IPS DF 6.9 (cell line): ENCODE measurements at places on chromosomes 3 and 15.

DNA sequence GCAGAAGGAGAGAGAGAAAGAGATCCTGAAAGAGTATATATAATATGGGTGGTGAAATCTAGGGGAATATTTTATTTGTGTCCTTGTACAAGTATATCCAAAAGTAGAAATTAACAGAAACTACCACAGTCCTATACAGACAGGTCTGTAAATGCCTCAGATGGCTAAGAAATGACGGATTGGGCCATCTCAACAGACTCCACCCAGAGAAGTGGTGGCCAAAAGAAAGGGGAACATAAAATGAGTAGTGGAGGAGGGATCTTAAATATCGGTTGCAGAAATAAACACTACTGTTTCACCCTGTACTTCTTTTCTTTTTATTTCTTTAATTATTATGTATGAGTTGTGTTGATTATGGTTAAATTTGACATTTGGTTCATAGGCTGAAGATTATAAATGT lies 47.7 kb downstream of the CCR3 start:
- no peak overlapping the region for H3K4me3 ChIP-seq
- H3K4me1 ChIP-seq: no peaks in the 10 kb centered on the region
- no peak overlapping the region for H3K27ac ChIP-seq

DNA sequence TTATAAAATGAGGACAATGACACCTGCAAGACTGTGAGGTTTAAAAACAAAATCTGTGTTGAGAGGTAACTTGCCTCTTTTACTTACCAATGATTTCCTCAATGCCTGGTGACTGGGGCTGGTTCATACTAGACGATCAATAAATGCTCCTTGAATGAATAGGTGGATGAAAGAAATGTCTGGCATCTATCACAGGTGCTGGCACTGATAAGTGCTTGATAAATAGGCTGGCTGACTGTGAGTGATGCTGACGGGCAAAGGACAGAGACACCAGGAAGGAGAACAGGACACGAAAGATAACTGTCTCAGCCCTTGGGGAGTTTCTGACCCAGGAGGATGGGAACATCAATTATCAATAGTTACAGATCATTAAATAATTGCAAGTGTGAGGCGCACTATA lies 31.9 kb downstream of the RBP2 start:
- no peaks in the 10 kb centered on the region for H3K4me1 ChIP-seq
- no peak overlapping the region for H3K4me3 ChIP-seq
- no peaks in the 10 kb centered on the region for H3K36me3 ChIP-seq
- no peak overlapping the region for H3K27ac ChIP-seq
- no peak for DNase-seq
- no peaks in the 10 kb centered on the region for H3K27me3 ChIP-seq

DNA sequence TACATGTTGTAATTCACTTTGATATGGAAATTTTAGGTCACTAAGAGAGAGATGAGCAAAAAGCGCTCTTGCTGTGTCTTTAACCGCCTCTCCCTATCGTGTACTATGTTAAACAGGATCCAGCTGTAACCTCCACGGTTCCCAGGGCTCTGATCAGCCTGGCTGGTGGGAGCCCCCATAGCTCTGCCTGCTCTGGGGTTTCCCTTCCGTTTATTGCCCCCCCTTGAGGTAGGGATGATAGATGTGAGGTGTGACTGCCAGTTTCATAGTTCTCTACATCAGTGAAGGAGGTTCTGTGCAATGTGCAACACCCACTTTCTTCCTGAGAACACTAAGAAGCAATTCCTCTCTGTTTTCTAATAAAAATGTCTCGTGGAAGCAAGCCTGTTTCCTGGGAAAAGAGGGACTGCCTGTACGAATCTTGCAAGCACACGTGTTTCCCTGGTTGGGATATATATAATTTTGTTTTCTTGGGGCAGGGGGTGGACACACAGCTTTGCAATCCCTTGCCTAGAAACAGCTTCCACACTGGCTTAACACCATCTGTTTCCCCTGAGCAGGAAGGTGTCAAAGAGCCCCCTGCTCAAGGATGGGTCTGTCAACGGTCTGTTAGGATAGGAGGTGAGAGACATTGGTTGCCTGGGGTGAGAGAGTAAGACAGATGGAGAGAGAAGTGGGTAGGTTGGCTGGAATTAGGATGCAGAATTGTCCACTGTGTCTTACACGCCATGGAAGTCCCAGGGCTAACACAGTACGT lies 23.8 kb downstream of the CORO2B start:
- no peaks in the 10 kb centered on the region for H3K36me3 ChIP-seq
- no peak overlapping the region for H3K4me3 ChIP-seq
- peaks cover 10% of the 10 kb centered on the region for H3K4me1 ChIP-seq

DNA sequence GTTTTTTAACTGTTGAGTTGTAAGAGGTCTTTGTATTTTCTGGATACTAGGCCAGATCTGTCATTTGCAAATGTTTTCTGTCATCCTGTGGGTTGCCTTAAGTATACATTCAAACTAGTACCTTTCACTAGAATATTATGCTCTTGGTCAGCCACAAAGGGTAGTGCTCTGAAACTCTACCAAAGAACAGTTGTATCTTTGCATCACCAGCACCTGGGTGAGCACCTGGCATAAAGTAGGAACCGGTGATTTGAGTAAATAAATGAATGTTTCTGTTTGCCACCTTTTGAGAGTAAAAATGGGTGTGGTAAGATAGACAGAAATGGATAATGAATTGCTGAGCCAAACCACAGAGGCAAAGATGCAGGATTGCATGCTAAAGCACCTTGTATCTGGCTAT lies 98.7 kb downstream of the SLCO3A1 start:
- no peak overlapping the region for H3K4me3 ChIP-seq
- no peaks in the 10 kb centered on the region for H3K27me3 ChIP-seq
- peaks cover 13% of the 10 kb centered on the region; the same call in 1 of the 2 replicates for H3K4me1 ChIP-seq

DNA sequence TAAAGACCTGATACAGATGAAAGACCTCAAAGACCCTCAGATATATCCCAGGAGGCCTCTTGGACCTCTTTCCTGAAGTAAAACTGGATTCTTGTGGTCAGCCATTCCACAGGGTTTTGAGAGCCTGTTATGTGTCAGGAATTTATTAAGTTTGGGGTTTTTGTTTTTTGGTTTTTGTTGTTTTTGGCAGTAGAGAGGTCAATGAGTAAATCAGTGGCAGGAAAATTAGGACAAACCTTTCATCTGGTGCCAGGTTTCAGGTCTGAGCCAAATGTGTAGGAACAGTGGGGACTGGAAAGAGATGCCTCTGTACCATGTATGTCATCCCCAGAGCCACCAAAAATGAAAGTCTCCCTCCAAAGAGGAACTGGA lies 520.4 kb upstream of the MDFIC2 start:
- no peaks in the 10 kb centered on the region for H3K36me3 ChIP-seq
- no peak overlapping the region for H3K27ac ChIP-seq
- no peaks in the 10 kb centered on the region for H3K27me3 ChIP-seq

DNA sequence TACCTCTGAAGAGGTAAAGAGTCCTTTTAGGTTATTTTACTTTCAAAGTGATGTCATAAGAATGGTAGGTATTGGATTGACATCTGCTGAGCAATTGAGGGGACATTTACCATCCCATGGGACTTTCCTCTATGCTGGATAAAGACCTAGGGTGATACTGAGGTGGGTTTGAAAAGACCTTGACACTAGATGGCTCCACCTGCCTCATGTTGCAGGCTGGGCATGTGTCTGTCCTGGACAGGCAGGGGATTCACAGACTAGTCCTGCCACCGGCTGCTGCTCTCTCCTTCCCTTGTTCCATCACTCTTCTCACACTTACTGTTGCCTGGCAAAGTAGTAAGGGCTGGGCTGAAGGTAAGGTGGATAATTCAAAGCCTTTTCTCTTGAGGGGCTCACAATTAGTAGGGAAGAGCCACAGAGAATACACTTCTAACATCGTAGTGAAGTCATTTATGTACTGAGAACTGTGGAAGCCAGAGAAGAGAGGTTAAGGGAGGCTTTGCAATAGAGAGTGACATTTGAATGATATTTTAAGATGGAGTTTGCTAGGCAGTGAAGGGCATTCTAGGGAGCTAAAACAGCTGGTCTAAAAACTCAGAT lies 27.7 kb downstream of the TRAK1 start:
- no peak overlapping the region for H3K4me3 ChIP-seq
- H3K36me3 ChIP-seq: no peaks in the 10 kb centered on the region
- no peak overlapping the region for H3K27ac ChIP-seq

- DNase-seq: peak; percentile 64
- H3K27ac ChIP-seq: no peak overlapping the region
- H3K36me3 ChIP-seq: no peaks in the 10 kb centered on the region
- H3K27me3 ChIP-seq: no peaks in the 10 kb centered on the region
- no peaks in the 10 kb centered on the region; the same call in none of the 2 replicates for H3K4me1 ChIP-seq
- H3K4me3 ChIP-seq: no peak overlapping the region
These were observed 11.9 kb downstream of the GRM2 start for GRCh38 chr3:51718547-51719409.

GRCh38 chr3:129519896-129520715 lies 8.3 kb upstream of the RHO start:
- H3K4me1 ChIP-seq: no peaks in the 10 kb centered on the region; the same call in 1 of the 2 replicates
- H3K27ac ChIP-seq: no peak overlapping the region
- H3K36me3 ChIP-seq: peaks cover 2% of the 10 kb centered on the region; the same call in 1 of the 2 replicates
- H3K4me3 ChIP-seq: no peak overlapping the region
- DNase-seq: no peak

DNA sequence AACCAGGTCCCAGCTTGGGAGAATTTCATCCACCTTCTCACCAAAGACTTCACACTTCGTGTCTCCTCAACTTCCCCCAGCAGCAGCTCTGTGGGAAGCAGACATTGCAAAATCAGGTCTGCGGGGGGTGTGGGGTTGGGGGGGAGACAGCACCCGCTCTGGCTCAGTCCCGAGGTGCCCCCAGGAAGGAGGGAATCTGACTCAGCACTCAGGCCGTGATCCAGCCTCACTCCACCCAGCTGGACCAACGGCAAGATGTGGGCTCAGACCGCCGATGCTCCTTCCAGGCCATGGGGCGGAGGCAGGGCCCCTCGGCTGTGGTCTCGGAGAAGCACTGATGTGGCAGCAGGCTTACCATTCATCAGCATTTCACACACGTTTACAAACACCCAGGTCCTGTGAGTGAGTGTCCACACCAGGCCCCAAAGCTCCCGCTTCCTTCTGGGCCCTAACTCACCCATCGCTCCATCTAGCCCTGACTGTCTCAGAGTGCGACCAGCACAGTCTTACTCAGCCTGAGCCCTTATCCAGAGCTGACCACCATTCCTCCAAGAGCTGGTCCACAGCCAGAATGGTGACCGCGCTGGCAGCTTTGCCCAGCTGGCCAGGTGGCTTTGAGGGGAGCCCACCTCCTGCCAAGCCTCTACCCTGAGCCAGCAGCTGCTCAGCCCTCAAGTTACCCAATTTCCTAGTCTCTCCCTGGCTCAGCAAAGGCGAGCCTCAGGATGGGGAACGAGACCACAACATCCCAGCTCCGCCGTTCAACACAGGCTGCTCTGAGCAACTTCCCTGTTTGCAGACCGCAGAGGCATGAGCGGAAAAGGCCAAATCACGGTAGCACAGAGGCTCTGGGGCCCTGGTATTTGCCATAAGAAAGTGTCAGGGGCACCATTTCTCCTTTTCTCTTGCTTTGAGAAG lies 3.3 kb downstream of the STAB1 start:
- peaks cover 2% of the 10 kb centered on the region for H3K4me1 ChIP-seq
- no peak for DNase-seq
- H3K27ac ChIP-seq: no peak overlapping the region
- H3K4me3 ChIP-seq: no peak overlapping the region
- H3K36me3 ChIP-seq: no peaks in the 10 kb centered on the region
